Thyroid gland (tissue), 4 donors: ENCODE measurements at places on chromosomes 6 and 20. TPM values are rescaled to one million over a fixed set of nuclear protein-coding genes. Genes with fewer than 3 reads are reported as not detected.
A peak's percentile ranks its signal among the peaks of the same experiment; 100 is the strongest.

DNA sequence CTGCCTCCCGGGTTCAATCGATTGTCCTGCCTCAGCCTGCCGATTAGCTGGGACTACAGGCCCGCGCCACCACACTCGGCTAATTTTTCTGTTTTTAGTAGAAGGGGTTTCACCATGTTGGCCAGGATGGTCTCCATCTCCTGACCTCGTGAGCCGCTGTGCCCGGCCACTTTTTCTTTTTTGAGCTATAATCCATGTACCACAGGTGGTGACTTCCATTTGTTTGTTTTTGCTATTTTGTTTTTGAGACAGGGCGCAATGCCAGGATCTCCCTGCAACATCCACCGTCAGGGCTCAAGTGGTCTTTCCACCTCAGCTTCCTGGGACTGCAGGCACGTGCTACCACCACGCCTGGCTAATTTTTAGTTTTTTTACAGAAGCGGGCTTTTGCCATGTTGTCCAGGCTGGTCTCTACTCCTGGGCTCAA is 8.5 kb downstream of the HSPA1B start:
- DNase-seq: peak; percentile 86

- no peak for DNase-seq
Observed at GRCh38 chr6:20630136-20630535, 95.9 kb downstream of the CDKAL1 start.

HLA-DQA1 gene
- 19.6 TPM for total RNA-seq

LIME1 gene
- total RNA-seq: 8.7 TPM

KCNQ5 gene
- total RNA-seq: 11.3 TPM

GRCh38 chr20:22771706-22772105 is 187.3 kb upstream of the FOXA2 start:
- DNase-seq: no peak

- no peak for DNase-seq
Observed at GRCh38 chr20:60372275-60372674, 414.1 kb downstream of the CDH26 start.

RFX6 gene
- total RNA-seq: not detected

BTNL2 gene
- not detected for total RNA-seq

GRCh38 chr6:100892116-100892515 is 11.0 kb upstream of the ASCC3 start:
- no peak for DNase-seq

CRYBG1 gene
- 10.6 TPM for total RNA-seq

GRCh38 chr20:49320460-49320859 is 42.6 kb upstream of the ZNFX1 start:
- peak; percentile 57 for DNase-seq

DNA sequence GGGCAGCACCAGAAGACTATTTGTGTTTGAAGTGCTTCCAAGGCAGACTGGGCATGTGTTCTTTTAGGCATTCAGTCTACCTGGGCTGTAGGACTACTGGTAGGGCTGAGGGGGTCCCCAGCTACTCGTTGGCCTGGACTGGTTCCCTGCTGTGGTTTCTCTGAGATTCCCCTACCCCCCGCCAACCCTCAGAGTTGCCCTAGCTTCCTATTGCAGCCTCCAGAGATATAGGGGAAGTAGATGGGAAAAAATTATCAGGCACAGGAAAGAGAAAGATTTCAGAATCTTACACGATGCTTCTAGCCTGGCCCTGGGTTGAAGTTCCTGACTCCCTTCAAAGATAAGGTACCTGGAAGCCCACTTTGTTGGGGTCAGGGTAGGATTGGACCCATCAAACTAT is 22.5 kb downstream of the BRPF3 start:
- no peak for DNase-seq

GRCh38 chr6:29424168-29424567 is 9.4 kb downstream of the OR12D1 start:
- DNase-seq: no peak

OR2J3 gene
- total RNA-seq: not detected

LY6G5C gene
- total RNA-seq: 0.54 TPM

GRCh38 chr20:62618611-62619529 is 23.4 kb upstream of the SLCO4A1 start:
- DNase-seq: no peak

KCNB1 gene
- 0.45 TPM for total RNA-seq

TFAP2A gene
- total RNA-seq: 0.78 TPM
